ENCODE measurements at places on chromosomes 2 and 18.

GRCh38 chr2:190766595-190766994 is 114.0 kb upstream of the GLS start:
- H3K36me3 ChIP-seq, result no peaks in the 10 kb centered on the region
- DNase-seq, result no peak
- no peaks in the 10 kb centered on the region for H3K27me3 ChIP-seq
- no peak overlapping the region for H3K27ac ChIP-seq
- H3K4me1 ChIP-seq, result peaks cover 41% of the 10 kb centered on the region

- peaks cover 84% of the 10 kb centered on the region for H3K27me3 ChIP-seq
- no peaks in the 10 kb centered on the region for H3K36me3 ChIP-seq
- H3K4me3 ChIP-seq, result no peak overlapping the region
- H3K27ac ChIP-seq, result no peak overlapping the region
- H3K4me1 ChIP-seq, result peaks cover 1% of the 10 kb centered on the region
- DNase-seq, result no peak
These were observed 1.3 kb upstream of the FEV start for GRCh38 chr2:218986148-218986761.

- no peak overlapping the region for H3K27ac ChIP-seq
- peaks cover 2% of the 10 kb centered on the region for H3K36me3 ChIP-seq
- DNase-seq, result peak; percentile 67
- peaks cover 4% of the 10 kb centered on the region for H3K27me3 ChIP-seq
- peaks cover 40% of the 10 kb centered on the region for H3K4me1 ChIP-seq
- H3K4me3 ChIP-seq, result no peak overlapping the region
These were observed 43.3 kb upstream of the PLB1 start for GRCh38 chr2:28452534-28453081.

- DNase-seq, result no peak
- H3K27me3 ChIP-seq, result peaks cover 2% of the 10 kb centered on the region
- no peak overlapping the region for H3K4me3 ChIP-seq
- no peaks in the 10 kb centered on the region for H3K36me3 ChIP-seq
These were observed 69.1 kb downstream of the TACR1 start for GRCh38 chr2:75130171-75130570.

GRCh38 chr18:47817795-47818077 is 112.7 kb downstream of the SMAD2 start:
- no peak for DNase-seq
- H3K4me1 ChIP-seq, result no peaks in the 10 kb centered on the region
- H3K27me3 ChIP-seq, result no peaks in the 10 kb centered on the region

DNA sequence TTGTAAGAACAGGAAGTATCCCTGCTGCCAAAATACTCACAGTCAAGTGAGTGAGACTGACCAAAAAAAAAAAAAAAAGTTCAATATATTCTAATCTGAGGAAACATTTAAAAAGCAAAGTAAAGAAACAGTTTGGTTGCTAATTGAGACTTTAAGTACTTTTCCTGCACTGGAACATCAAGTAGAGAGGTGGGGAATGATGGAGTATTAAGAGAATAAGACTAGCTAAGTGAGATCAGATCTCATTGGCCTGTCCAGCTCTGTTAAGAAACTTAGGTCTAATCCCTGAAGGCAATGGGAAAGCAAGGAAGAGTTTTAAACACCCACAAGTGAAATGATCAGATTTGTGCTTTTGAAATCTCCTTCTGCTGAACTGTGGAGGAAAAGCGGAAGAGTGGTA is 27.8 kb upstream of the MAP4K3 start:
- no peak overlapping the region for H3K27ac ChIP-seq
- H3K27me3 ChIP-seq, result peaks cover 6% of the 10 kb centered on the region
- H3K4me3 ChIP-seq, result no peak overlapping the region
- H3K36me3 ChIP-seq, result no peaks in the 10 kb centered on the region

- no peak overlapping the region for H3K27ac ChIP-seq
- peaks cover 4% of the 10 kb centered on the region for H3K27me3 ChIP-seq
- no peaks in the 10 kb centered on the region for H3K36me3 ChIP-seq
- DNase-seq, result no peak
- H3K4me1 ChIP-seq, result no peaks in the 10 kb centered on the region
- no peak overlapping the region for H3K4me3 ChIP-seq
These were observed 55.8 kb upstream of the FAM136A start for GRCh38 chr2:70357684-70358071.
